ENCODE measurements at places on chromosomes 6 and 20.

- no peak for DNase-seq
These were observed 425.3 kb downstream of the KIF16B start for GRCh38 chr20:16147916-16148315.

GRCh38 chr20:35467339-35468224, 12.2 kb downstream of the CEP250 start:
- DNase-seq, result no peak

GRCh38 chr6:41080621-41081020, 7.8 kb downstream of the NFYA start:
- DNase-seq, result no peak

DNA sequence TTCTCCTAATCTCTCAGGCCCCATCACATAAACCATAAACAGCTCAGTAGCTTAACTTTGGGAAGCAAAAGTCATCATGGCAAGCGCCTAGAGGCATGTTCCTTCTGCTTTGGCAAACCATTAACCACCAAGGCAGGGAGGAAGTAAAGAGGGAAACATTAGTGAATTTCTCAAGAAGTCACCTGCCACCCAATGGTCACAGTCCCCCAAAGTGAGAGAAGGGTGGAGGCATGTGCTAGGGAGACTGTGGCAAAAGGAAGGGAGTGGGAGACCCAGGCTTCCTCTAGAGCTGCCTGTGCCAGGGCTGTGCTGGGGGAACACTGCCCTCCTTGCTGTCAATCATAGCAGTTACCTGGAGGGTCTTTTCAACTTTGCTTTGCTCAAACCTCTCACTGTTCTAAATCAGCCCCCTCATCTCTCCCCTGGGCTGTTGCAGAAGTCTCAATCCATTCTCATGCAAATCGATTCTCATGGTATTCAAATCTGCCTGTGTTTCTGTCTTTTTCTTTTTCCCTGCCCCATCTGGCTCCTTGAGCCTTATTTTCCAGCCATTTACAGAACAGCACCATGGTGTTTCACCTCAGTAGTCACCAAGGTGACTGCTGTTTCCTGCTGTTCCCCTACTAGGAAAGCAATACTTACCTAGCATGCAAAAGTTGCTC, 1.8 kb upstream of the RNF24 start:
- no peak for DNase-seq

DNA sequence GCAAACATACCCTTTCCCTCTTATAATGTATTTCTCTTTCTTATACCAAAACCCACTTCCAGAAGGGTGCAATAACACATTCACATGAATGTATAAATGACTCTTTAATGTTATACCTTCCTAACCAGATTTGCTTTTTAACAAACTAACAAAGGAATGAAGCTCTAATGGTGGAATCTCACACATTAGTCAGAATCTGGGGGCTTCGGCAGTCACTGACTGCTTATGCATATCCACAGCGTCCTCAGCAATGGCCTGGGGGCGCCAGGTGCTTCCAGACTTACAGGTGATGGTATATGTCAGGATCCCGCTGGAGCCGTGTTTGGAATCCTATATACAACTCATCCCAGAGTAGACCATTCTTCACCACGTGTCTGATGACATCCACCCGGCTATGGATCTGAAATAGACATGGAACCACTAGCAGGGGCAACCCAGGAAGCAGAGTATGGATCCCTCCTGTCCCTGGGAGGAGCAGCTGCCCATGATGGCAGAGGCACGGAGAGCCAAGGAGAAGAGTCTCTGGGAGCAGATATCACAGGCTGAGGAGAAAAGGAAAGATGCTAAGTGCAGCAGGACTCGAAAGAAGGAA, 150.8 kb upstream of the RIPOR2 start:
- DNase-seq, result no peak

GRCh38 chr6:55705451-55706440, 126.8 kb upstream of the HMGCLL1 start:
- DNase-seq, result no peak

- DNase-seq, result no peak
These were observed 11.6 kb downstream of the GPR31 start for GRCh38 chr6:167146135-167146534.

GRCh38 chr20:36936341-36936740, 15.2 kb downstream of the SAMHD1 start:
- no peak for DNase-seq

- no peak for DNase-seq
These were observed 53.5 kb downstream of the RIPOR2 start for GRCh38 chr6:24882295-24882694.

DNA sequence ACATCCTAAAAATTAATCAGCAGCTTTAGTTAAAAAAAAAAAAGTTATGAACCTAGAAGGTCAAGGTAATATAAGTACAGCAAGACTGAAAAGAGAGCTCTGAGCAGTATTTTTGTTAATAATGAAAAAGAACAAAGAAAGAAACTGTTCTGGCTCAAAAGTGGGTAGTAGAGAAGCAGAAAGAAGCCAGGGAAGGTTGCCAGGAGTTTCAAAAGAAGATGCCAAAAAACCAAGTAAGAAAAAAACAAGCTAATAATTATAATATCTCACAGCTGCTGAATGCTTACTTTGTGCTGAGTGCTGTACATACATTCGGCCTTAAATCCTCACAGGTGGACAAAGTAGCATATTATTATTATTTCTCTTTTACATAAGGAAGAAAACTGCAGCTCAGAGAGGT, 31.9 kb downstream of the NRSN1 start:
- DNase-seq, result no peak

DNA sequence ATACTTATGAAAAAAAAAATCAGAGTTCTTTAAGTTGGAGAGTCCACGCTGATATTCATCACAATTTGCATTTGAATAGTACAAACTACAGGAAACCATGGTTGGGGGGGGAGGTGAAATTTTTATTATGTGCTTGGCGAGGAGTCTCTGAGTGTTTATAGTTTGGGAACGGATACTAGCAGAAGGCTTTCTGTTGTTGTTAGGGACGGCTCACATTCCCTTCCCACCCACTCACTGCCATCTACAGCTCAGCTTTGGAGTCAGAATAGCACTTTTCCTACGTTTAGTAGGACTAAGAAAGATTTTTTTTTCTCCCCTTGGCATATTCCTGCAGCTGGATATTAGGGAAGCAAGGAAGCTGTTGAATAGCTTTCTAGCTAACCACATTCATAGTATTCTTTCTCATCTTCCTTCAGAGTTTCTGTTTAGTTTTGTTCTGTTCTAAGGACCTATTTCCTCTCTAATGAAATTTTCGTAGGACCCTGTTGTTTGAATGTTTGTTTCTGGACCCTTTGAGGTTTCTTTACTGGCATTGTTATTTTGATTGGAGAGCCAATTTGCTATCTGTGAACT, 235.1 kb upstream of the ZNF217 start:
- DNase-seq, result no peak

DNA sequence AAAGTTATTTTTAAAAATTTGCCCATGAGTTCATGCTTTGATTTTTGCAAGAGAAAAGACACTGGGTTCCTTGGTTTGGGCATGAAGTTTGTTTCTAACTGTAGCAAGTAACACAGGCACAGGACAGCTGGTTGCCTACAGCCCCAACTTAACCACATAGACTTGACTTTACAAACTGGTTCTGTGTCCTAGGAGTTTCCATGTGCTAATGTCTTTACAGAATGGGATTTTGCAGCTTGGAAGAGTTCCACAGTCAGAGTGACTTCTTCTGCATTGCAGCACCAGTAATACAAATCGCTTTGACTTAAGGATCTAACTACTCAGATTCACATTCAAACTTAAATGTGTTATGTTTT, 44.3 kb downstream of the OR2B2 start:
- DNase-seq, result no peak

- DNase-seq, result no peak
These were observed 106.3 kb upstream of the FOXA2 start for GRCh38 chr20:22690616-22691179.

GRCh38 chr6:168905451-168906090, 348.1 kb downstream of the THBS2 start:
- no peak for DNase-seq

DNA sequence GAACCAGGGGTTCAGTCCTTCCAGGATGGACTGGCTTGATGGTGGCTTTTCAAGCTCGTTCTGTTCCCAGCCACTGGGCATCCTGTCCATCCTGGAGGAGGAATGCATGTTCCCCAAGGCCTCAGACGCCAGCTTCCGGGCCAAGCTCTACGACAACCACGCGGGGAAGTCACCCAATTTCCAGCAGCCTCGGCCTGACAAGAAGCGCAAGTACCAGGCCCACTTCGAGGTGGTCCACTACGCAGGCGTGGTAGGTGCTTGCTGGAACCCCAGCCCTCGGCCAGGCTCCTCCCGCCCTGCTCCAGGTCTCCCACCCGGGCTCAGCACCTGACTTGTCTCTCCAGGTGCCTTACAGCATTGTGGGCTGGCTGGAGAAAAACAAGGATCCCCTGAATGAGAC, 34.0 kb downstream of the MYH7B start:
- DNase-seq, result no peak

GRCh38 chr6:27582928-27583725, 110.2 kb upstream of the ZNF184 start:
- no peak for DNase-seq

- no peak for DNase-seq
These were observed 13.8 kb upstream of the GJE1 start for GRCh38 chr6:142118925-142119324.

GRCh38 chr6:79422666-79423065, 114.6 kb downstream of the LCA5 start:
- DNase-seq, result no peak

DNA sequence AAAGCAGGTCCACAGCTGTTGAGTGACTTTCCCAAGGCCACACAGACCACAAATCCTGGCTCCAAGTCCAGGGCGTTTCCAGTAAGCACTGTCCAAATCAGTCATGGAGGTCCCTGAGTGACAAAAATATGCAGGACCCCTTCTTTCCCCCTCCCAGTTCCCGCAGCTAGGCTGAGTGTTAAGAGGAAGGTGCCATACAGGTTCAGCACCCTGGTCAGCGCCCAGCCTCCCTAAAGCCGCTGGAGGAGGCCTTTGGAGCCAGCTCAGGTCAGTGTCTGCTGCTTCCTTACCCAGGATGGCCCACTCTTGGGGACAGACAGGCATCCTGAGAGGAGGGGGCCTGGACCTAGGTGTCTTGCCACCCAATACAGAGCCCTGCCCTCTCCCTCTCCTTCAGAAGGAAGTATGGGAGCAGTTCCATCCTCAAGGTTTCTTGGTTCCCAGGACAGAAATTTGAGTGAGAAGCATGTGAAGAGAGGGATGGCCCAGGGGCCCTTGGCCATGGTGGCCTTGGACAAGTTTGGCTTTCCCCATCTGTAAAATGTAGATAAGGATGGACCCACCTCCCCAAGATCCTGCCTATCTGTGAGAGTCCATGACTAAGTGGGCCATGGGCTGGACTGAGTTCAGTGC, 13.2 kb downstream of the TMEM74B start:
- DNase-seq, result no peak

All from stimulated activated CD8-positive, alpha-beta memory T cell treated with anti-CD3 and anti-CD28 coated beads, Interleukin-4, amount 100 ng/mL, for 1 hour (primary cell).